ENCODE measurements at places on chromosomes 1 and 21. TPM values are rescaled to one million over a fixed set of nuclear protein-coding genes. Genes with fewer than 3 reads are reported as not detected.

Gene S100A5
- not detected for total RNA-seq

Gene C1orf185
- total RNA-seq = not detected

Gene JUN
- total RNA-seq = 226 TPM

Gene ILDR2
- 3.3 TPM for total RNA-seq

Gene S100A2
- total RNA-seq = not detected

- DNase-seq = no peak
These were observed 280.4 kb upstream of the C1orf105 start for GRCh38 chr1:172140072-172140471.

DNA sequence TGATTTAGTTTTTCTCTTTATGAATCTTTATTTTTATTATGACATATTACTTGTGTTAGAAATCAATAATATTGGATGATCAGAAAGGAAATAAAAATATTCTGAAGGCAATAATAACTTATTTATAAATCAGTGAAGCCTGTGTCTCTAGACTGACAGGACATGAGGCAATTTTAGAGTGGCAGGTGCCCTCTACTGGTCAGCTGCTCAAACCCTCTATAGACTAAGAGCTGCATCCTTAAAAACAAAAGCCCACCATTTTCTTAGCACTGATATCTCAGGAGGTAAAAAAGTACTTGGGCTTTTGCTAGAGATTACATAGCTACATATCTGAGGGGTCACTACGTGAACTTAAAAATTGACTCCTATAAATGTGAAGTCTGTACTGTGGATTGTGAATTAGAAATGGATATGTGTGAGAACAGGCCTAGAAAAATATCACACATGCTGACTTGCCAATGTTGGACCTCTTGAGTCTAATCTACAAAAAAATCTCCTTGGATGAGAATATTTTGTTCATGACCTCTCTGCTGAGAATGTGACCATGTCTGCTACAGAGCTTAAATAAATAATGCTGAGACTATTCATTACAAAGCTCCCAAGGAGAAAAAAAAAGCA, 597.9 kb upstream of the ADAMTS5 start:
- no peak for DNase-seq

DNA sequence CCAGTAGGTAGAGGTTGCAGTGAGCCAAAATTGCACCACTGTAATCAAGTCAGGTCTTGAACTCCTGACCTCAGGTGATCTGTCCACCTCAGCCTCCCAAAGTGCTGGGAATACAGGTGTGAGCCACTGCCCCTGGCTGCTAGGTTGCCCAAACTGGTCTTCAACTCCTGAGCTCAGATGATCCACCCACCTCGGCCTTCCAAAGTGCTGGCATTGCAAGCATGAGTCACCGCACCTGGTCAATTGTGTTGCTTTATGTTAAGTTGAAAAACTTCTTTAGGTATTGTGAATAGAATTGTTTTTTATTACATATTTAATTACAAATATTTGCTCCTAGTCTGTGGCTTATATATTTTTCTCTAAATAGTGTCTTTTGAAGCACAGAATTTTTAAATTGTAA, 80.5 kb downstream of the PRKAB2 start:
- no peak for DNase-seq

GRCh38 chr1:67861856-67862516, 28.7 kb upstream of the GNG12 start:
- DNase-seq = no peak

- DNase-seq = no peak
These were observed 57.1 kb upstream of the GADD45A start for GRCh38 chr1:67627906-67628305.
